ENCODE measurements at places on chromosomes 2 and 18. TPM values are rescaled to one million over a fixed set of nuclear protein-coding genes. Genes with fewer than 3 reads are reported as not detected.

Gene TTR
- total RNA-seq: not detected

Gene GKN2
- total RNA-seq: not detected

Gene GKN1
- not detected for total RNA-seq

Gene TXNDC2
- not detected for total RNA-seq

Gene RAX
- total RNA-seq: not detected

Gene TRIB2
- 5.0 TPM for total RNA-seq

Gene TUBB8B
- total RNA-seq: not detected

Gene GALR1
- total RNA-seq: not detected

Gene AOX1
- not detected for total RNA-seq

Gene ASB18
- total RNA-seq: not detected

Gene ANTXR1
- 0.91 TPM for total RNA-seq

Gene UGT1A9
- total RNA-seq: not detected

Gene COLEC12
- not detected for total RNA-seq

Gene CD8B
- total RNA-seq: 260 TPM

Gene HS6ST1
- total RNA-seq: 17.4 TPM

Gene TMEM169
- total RNA-seq: 0.40 TPM

Gene CEBPZOS
- 38.8 TPM for total RNA-seq

Gene QPCT
- total RNA-seq: 3.0 TPM

Gene ASIC4
- total RNA-seq: not detected

Gene TMEM17
- total RNA-seq: 0.25 TPM

Gene SLC23A3
- 0.92 TPM for total RNA-seq

Gene ARHGAP25
- total RNA-seq: 51.0 TPM

Gene KCNIP3
- not detected for total RNA-seq

Gene ANKRD23
- total RNA-seq: 2.7 TPM

Gene C1QL2
- total RNA-seq: not detected

Gene PAX8
- total RNA-seq: 2.0 TPM

Gene SAG
- not detected for total RNA-seq

Gene DSC2
- 0.26 TPM for total RNA-seq

Gene DAW1
- not detected for total RNA-seq

Gene TPRKB
- 39.7 TPM for total RNA-seq

Gene ZNF396
- 0.92 TPM for total RNA-seq

Gene ANKRD29
- not detected for total RNA-seq

Gene ZNF804A
- total RNA-seq: not detected

Gene OTOS
- total RNA-seq: not detected

Gene TEKT4
- not detected for total RNA-seq

Gene LRRTM4
- total RNA-seq: not detected

Gene TRIM43
- total RNA-seq: not detected

Gene THSD7B
- not detected for total RNA-seq

Gene PTGR3
- 20.2 TPM for total RNA-seq

Gene SELENOI
- total RNA-seq: 59.0 TPM

Gene SLC16A14
- total RNA-seq: 1.0 TPM

Gene CCDC93
- total RNA-seq: 25.5 TPM

Gene CRYGC
- total RNA-seq: not detected

Gene GPR55
- total RNA-seq: 20.4 TPM

Gene SIX3
- total RNA-seq: not detected

Gene CABLES1
- total RNA-seq: 11.8 TPM

Gene SNX17
- 96.0 TPM for total RNA-seq

Gene SOWAHC
- total RNA-seq: 0.31 TPM

Gene ATP8B1
- total RNA-seq: 1.5 TPM

Gene RTP5
- total RNA-seq: 0.20 TPM

Measured in activated naive CD8-positive, alpha-beta T cell treated with anti-CD3 and anti-CD28 coated beads for 36 hours (primary cell).